ENCODE measurements at places on chromosomes 6 and 20.

DNA sequence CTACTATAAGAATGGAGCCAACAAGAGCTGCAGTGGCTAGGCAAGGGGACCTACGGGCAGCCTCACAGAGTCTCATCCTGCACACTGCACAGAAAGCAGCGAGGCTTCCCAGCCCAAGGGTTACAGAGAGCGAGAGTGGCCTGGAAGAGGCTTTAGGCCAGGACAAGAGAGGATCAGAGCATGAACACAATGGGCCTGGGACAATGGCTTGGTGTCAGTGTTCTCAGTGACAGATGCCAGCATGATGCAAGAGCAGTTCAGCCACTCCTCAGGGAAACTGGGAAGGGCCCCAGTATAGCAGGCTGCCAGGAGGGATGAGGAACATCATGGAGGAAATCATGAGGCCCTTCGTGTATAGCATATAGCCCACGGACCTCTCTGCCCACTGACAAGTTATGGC is 108.0 kb downstream of the NUS1 start:
- no peak overlapping the region for H3K4me3 ChIP-seq
- no peak for DNase-seq
- H3K36me3 ChIP-seq: no peaks in the 10 kb centered on the region
- no peak overlapping the region for H3K27ac ChIP-seq

DNA sequence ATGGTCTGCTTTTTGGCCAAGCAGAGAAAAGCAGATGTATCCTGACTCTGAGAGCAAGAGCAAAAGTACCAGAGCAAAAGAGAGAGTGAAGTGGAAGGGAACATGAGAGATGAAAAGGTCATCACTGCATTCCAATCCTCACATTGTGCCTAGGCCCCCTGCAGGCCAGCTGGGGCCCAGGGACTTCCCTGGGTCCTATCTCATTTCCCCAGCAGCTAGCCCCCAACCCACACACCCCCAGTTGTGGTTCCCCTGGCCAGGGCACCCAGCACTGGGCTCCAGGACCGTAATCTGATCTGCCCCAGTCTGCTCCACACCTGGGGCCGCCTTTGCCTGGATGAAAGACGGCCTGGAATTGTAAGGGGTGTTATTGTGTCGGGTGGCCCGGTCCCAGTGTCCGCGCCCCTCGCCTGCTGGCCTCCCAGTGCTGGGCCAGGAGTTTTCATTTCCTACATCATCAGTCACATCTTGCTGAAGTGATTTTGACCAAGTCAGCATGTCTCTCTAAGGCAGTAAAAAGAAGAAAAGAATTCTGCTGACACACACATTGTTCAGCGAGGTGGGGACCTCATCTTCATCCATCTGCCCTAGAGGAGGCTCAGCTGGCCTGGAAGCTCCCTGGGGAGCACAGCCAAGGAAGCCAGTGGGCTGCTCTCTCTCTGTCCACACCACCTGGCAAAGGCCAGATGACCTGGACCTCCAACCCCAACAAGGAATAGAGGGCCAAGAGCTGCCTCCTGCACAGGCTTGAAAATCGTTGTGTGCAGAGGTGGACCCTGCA is 4.0 kb upstream of the BMP7 start:
- H3K27ac ChIP-seq: no peak overlapping the region
- no peak overlapping the region for H3K4me3 ChIP-seq
- H3K36me3 ChIP-seq: no peaks in the 10 kb centered on the region
- peaks cover 40% of the 10 kb centered on the region for H3K27me3 ChIP-seq
- no peak for DNase-seq

DNA sequence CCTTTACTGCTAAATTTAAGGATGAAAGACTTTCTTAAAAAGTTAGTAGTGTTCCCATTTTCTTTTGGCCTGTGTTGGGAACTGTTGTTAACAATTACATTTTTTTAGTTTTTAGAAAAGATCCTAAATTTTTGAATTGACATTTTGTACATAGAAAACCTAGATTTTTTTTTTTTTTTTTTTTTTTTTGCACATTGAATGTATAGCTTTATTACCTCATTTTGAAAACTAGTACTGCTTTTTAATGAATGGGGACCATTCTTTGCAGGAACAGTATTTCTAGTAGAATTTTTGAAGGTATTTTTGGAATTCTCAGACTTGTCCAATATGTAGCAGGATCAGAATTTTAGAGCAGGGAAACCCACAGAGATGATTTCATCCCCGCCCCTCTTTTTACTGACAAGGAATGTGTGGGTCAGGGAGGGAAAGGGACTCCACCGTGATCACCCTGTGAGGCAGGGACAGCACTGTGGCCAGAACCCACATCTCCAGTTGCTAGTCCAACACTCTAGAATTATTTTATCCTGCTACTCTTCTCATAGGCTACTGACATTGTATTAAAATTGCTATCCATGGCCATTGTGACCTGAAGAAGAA is 154.4 kb upstream of the SUPT3H start:
- no peaks in the 10 kb centered on the region for H3K36me3 ChIP-seq
- no peaks in the 10 kb centered on the region for H3K27me3 ChIP-seq
- DNase-seq: no peak
- no peak overlapping the region for H3K4me3 ChIP-seq
- peaks cover 9% of the 10 kb centered on the region for H3K4me1 ChIP-seq

GRCh38 chr20:3163099-3164042 is 3.7 kb upstream of the FASTKD5 start:
- DNase-seq: no peak
- no peak overlapping the region for H3K27ac ChIP-seq
- no peak overlapping the region for H3K4me3 ChIP-seq
- H3K4me1 ChIP-seq: peaks cover 46% of the 10 kb centered on the region
- no peaks in the 10 kb centered on the region for H3K36me3 ChIP-seq

DNA sequence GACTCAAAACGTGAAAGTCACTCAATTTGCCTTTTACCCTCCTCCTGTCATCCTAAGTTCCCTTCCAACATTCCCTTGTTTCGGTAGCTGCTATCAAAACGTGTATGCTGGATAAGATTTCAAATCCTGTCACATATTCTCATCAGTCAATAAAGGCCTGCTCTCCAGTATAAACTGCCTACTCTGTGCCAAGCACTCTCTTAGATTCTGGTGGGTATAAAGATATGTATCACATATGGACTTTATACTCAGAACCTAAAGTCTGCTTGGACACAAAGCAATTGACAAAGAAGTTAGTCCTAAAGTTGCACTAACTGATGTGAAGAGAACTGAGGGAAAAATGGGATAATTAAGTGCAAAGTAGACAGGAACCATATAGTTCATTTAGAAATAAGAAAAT is 476.6 kb upstream of the MARCKS start:
- no peaks in the 10 kb centered on the region for H3K27me3 ChIP-seq
- H3K36me3 ChIP-seq: no peaks in the 10 kb centered on the region
- no peak for DNase-seq
- H3K4me3 ChIP-seq: no peak overlapping the region
- H3K27ac ChIP-seq: no peak overlapping the region
- H3K4me1 ChIP-seq: no peaks in the 10 kb centered on the region

GRCh38 chr6:160203076-160203475 is 55.5 kb downstream of the SLC22A2 start:
- H3K4me3 ChIP-seq: no peak overlapping the region
- H3K4me1 ChIP-seq: no peaks in the 10 kb centered on the region
- H3K27ac ChIP-seq: no peak overlapping the region
- no peak for DNase-seq
- no peaks in the 10 kb centered on the region for H3K27me3 ChIP-seq

GRCh38 chr20:61185181-61185580 is 66.9 kb upstream of the CDH4 start:
- H3K36me3 ChIP-seq: no peaks in the 10 kb centered on the region
- H3K4me1 ChIP-seq: no peaks in the 10 kb centered on the region
- H3K27me3 ChIP-seq: peaks cover 11% of the 10 kb centered on the region
- no peak overlapping the region for H3K27ac ChIP-seq

- H3K27me3 ChIP-seq: 0 out of 2 replicates have a peak, but pooled peaks cover 4% of the 10 kb centered on the region
- H3K4me1 ChIP-seq: no peaks in the 10 kb centered on the region
- H3K4me3 ChIP-seq: no peak overlapping the region
- H3K36me3 ChIP-seq: no peaks in the 10 kb centered on the region
- no peak overlapping the region for H3K27ac ChIP-seq
Observed at GRCh38 chr6:85460921-85461797, 11.3 kb downstream of the NT5E start.

DNA sequence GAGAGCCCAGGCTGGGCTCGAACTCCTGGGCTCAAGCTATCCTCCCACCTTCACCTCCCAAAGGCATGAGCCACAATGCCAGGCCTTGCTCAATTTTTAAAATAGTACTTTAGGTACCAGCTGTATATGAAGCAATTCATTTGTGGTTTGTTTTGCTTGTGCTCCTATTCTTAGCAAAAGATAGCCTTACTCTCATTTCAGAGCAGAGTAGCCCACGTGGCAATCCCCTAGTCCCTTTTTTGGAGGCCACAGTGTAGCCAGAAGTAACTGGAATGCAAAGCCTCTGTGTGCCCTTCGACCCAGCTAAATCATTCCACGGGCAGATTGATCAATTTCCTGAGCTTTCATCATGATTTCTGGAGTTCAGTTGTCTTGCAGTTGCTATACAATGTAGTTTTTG is 372.2 kb downstream of the NRN1 start:
- no peak overlapping the region for H3K4me3 ChIP-seq
- H3K27ac ChIP-seq: no peak overlapping the region
- no peaks in the 10 kb centered on the region for H3K4me1 ChIP-seq
- DNase-seq: no peak
- no peaks in the 10 kb centered on the region for H3K36me3 ChIP-seq

- no peaks in the 10 kb centered on the region for H3K36me3 ChIP-seq
- no peak for DNase-seq
- no peak overlapping the region for H3K4me3 ChIP-seq
- no peaks in the 10 kb centered on the region for H3K4me1 ChIP-seq
- peaks cover 6% of the 10 kb centered on the region for H3K27me3 ChIP-seq
- no peak overlapping the region for H3K27ac ChIP-seq
Observed at GRCh38 chr6:170003451-170004160, 252.2 kb downstream of the ERMARD start.

- peaks cover 8% of the 10 kb centered on the region for H3K4me1 ChIP-seq
- H3K27me3 ChIP-seq: peaks cover 17% of the 10 kb centered on the region
- no peak overlapping the region for H3K4me3 ChIP-seq
- H3K27ac ChIP-seq: peak overlapping the region; percentile 56
Observed at GRCh38 chr6:11143394-11144371, 32.2 kb upstream of the ERVFRD-1 start.

GRCh38 chr6:4413073-4413472 is 277.7 kb upstream of the ECI2 start:
- no peaks in the 10 kb centered on the region for H3K36me3 ChIP-seq
- no peak for DNase-seq
- H3K4me3 ChIP-seq: no peak overlapping the region

- no peak overlapping the region for H3K27ac ChIP-seq
- no peaks in the 10 kb centered on the region for H3K27me3 ChIP-seq
- H3K36me3 ChIP-seq: no peaks in the 10 kb centered on the region
- H3K4me1 ChIP-seq: no peaks in the 10 kb centered on the region
Observed at GRCh38 chr6:164210783-164211182, 796.3 kb downstream of the QKI start.

GRCh38 chr20:32142991-32143390 is 33.5 kb downstream of the TM9SF4 start:
- no peak overlapping the region for H3K4me3 ChIP-seq
- peaks cover 87% of the 10 kb centered on the region for H3K36me3 ChIP-seq
- no peak overlapping the region for H3K27ac ChIP-seq
- DNase-seq: no peak

DNA sequence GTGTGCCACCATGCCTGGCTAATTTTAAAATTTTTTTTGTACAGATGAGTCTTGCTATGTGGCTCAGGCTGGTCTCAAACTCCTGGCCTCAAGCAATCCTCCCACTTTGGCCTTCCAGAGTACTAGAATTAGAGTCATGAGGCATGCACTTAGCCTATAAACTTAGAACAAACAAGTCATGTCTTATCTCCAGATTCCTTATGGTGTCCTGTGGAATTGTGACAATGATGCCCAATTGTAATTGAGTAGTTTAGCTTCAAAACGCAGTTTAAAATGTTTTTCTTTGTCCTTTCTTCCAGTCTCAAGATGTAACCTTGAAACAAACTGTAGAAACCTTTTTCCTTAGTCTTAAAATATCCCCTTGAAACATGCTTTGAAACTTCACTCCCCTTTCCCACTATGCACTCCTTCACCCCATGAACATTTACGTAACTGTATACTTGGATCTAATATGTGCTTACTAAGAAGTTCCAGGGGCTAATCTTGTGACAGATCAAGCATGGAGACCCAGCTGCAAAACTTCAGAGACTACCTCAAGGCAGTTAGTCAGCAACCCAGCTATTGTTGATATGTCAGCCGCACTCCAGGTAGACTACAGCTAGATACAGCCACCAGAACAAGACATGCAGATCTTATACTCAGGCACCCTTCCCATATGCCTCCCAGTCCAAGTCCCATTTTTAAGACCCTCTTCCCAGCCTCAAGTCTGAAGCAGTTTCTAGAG is 46.2 kb downstream of the MAN1A1 start:
- no peaks in the 10 kb centered on the region for H3K27me3 ChIP-seq
- H3K4me3 ChIP-seq: no peak overlapping the region

DNA sequence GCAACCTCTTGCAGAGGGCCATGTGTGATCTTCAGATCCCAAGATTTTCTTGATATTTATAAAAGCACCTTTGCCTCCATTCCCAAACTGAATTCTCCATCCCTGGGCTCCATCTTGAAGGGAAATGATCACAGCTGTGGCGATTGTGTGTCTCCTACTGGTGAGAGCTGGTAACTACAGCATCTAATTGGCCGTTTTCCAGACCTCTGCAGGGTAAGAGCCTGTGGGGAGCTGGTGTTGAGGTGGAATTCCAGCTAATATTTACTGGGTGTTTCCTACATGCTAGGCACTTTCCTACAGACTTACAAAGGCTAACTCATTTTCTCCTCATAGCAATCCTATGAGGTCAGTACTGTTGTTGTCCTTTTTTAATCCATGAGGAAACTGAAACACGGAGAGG is 59.2 kb upstream of the FNDC1 start:
- H3K4me3 ChIP-seq: no peak overlapping the region
- no peak overlapping the region for H3K27ac ChIP-seq
- DNase-seq: peak; percentile 49
- H3K36me3 ChIP-seq: no peaks in the 10 kb centered on the region

- no peaks in the 10 kb centered on the region for H3K36me3 ChIP-seq
- H3K4me1 ChIP-seq: no peaks in the 10 kb centered on the region
- H3K4me3 ChIP-seq: no peak overlapping the region
- H3K27me3 ChIP-seq: no peaks in the 10 kb centered on the region
- H3K27ac ChIP-seq: no peak overlapping the region
- DNase-seq: no peak
Observed at GRCh38 chr6:96394727-96395126, 126.9 kb upstream of the UFL1 start.

- peaks cover 25% of the 10 kb centered on the region for H3K4me1 ChIP-seq
- no peak for DNase-seq
- peaks cover 82% of the 10 kb centered on the region for H3K36me3 ChIP-seq
- no peak overlapping the region for H3K27ac ChIP-seq
Observed at GRCh38 chr6:43673444-43674084, 14.0 kb downstream of the MRPS18A start.

GRCh38 chr6:82989736-82990290 is 75.8 kb downstream of the UBE3D start:
- H3K36me3 ChIP-seq: no peaks in the 10 kb centered on the region
- no peak for DNase-seq
- no peak overlapping the region for H3K4me3 ChIP-seq

GRCh38 chr6:93300661-93301060 is 118.7 kb downstream of the EPHA7 start:
- no peak for DNase-seq
- no peaks in the 10 kb centered on the region for H3K4me1 ChIP-seq
- H3K27me3 ChIP-seq: no peaks in the 10 kb centered on the region
- H3K27ac ChIP-seq: no peak overlapping the region

Measured in K562 (cell line).